AG04450 (cell line): ENCODE measurements at places on chromosomes 13 and 19. TPM values are rescaled to one million over a fixed set of nuclear protein-coding genes. Genes with fewer than 3 reads are reported as not detected.

DNA sequence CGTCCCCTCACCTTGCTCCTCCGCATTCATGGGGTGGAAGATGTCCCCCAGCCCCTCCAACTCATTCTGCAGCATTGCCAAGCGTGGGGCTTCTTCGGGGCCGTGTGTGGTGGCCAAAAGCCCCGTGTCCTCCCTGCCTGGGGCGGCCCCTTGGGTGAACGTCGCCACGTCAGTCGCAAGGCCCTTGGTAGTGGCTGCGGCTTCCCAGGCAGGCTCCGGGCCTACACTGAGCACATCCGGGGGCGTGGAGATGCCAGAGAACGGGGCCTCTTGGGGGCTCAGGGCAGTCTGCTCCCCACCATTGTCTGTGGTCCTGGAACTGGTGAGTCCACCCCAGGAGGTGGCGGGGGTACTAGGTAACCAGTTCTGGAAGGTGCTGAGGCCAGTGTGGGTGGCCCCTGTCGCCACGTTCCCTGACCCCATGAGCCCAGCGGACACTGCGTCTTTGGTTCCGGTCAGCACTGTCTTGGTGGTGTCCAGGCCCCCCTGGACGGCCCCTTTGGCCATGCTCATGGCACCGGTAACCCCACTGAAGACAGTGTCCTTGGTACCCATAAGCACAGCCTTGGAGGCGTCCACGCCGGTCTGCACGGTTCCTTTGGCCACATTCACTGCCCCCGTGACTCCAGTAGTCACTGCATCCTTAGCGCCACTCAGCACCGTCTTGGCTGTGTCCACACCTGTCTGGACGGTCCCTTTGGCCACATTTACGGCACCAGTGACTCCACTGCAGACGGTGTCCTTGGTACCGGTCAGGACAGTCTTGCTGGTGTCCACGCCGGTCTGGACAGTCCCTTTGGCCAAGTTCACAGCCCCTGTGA is 7.6 kb downstream of the PLIN4 start:
- no peak for DNase-seq

GRCh38 chr13:76879203-76879882 is 6.9 kb downstream of the KCTD12 start:
- DNase-seq, result no peak

The APLP1 gene
- 6.8 and 10.9 TPM in 2 replicates for polyA plus RNA-seq

The CLC gene
- polyA plus RNA-seq, result not detected in 2 replicates

GRCh38 chr13:110129076-110129475 is 177.9 kb downstream of the COL4A1 start:
- no peak for DNase-seq

DNA sequence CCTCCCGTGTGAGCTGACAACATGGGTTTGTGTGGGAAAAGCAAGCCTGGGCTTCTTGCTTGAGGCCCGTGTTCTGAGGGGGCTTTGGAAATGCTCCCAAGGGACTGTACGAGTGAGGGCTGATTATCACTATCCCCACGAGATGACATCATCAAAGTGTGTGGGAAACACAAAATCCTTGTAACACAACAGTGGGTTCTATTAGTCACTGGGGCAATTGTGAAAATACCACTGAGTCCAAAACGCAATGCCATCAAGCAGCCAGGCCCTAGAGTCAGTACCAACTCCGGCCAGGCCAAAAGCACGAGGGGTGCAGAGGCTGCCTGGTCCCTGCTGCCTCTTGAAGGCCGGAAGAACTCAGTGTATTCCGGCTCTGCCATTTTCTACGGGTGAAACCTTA is 29.6 kb downstream of the CAPS start:
- no peak for DNase-seq

- DNase-seq, result no peak
These were observed 636 bp upstream of the RNF225 start for GRCh38 chr19:58394821-58395219.

DNA sequence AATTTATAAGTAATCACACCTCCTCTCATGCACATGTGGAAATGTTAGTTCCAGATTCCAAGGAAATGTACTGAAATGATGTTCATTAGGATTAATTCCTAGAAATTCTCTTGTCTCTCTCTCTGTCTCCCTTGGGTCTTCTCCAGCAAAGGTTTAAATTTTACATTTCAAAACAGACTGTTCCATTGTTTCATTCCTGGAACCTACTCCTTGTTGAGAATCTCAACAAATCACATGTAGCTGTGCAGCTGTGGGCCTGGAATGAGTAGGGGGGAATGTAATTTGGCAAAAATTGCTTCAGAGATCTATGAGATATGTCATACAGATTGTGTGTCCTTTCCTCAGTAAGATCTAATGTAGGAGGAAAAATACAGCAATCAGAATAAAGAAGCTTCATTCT is 46.2 kb upstream of the RFXAP start:
- DNase-seq, result no peak

The CBARP gene
- 1.1 and 1.6 TPM in 2 replicates for polyA plus RNA-seq

The SOHLH2 gene
- polyA plus RNA-seq, result 0.14 and 0.35 TPM in 2 replicates

- no peak for DNase-seq
These were observed 27.6 kb downstream of the SKA3 start for GRCh38 chr13:21148557-21149258.

- DNase-seq, result no peak
These were observed 16.0 kb downstream of the POU4F1 start for GRCh38 chr13:78587395-78587794.

DNA sequence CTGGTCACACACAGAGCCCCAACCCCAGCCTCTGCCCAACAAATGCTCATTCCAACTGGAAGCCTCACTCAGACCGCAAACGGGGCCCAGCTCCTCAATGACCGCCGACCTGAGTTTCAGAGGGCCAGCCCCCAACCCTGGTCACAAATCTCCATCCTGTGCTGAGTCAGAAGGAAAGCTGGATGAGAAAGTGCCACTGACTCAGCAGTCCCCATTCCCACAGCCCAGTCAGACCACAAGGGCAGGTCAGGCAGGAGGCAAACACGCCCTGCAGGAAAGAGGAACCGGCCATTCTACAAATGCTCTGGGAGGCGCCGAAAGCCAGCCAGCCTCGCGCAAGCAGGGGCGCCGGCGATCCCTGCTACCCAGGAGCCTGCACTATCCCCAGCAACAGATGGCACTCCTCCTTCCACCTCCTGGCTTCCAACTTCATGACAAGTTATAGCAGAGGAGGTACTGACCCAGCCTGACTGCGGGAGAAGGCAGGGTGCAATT is 14.1 kb upstream of the PRKD2 start:
- peak; percentile 59 for DNase-seq

GRCh38 chr19:50542943-50543342 is 25.3 kb downstream of the LRRC4B start:
- DNase-seq, result no peak

- no peak for DNase-seq
These were observed 52.4 kb downstream of the TNFSF11 start for GRCh38 chr13:42626176-42626860.

DNA sequence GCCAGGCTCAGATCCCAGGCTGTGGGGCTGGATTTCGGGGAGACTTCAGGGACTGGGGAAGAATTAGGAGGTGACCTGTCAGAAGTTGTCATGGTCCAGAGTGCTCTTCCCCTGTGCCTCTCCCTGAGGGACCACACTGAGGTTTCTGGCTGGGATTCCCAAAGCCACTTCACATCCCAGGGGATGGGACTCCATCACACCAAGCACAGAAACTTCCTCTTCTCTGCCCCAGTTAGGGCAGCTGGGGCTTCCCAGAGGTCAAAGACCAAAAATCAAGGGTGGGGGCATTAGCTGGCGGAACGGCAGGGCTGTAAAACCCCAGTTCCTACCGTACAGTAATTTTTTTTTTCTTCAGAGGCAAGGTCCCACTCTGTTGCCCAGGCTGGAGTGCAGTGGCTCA is 7.4 kb downstream of the FCER2 start:
- no peak for DNase-seq

The KLK10 gene
- polyA plus RNA-seq, result not detected in 2 replicates

DNA sequence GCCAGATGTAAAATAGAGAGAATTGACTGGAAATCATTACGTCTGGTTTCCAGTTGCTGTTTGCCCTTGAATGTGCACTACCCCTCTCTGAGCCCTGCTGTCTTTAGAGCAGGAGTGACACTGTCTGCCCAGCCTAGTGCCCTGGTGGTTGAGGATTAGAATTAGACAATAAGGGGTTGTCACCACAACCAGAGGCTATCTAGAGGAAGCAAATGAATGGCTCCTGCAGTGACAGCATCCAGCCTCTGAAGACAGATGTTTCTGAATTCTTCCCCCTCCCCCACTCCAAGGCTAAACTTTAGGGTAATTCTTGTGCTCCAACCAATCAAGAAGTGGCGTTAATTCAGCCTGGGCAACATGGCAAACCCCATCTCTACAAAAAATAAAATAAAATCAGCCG is 2.0 kb downstream of the RAB8A start:
- no peak for DNase-seq

The MAB21L1 gene
- polyA plus RNA-seq, result 0.02 and 0.07 TPM in 2 replicates

DNA sequence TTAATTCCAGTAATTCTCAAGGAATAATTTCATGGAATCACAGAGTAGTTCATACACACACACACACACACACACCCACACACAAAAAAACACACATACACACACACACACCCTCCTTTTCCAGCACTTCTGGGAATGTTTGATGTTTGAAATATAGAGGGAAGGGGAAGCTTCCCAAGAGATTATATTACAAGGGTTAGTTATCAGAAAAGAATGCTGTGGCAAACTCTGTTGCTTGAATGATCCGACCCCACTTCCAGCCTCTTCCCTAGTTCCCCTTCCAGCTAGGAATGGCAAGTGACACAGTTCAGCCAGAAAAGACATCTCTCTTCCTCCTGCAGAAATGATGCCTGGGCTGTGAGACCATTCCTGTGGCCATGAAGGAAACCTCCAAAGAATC is 49.9 kb downstream of the KCTD12 start:
- no peak for DNase-seq

The ZNF578 gene
- polyA plus RNA-seq, result 4.3 TPM in 2 replicates

GRCh38 chr19:29515233-29515619 is 10.6 kb upstream of the VSTM2B start:
- DNase-seq, result no peak

The HCN2 gene
- polyA plus RNA-seq, result 0.33 and 0.58 TPM in 2 replicates

DNA sequence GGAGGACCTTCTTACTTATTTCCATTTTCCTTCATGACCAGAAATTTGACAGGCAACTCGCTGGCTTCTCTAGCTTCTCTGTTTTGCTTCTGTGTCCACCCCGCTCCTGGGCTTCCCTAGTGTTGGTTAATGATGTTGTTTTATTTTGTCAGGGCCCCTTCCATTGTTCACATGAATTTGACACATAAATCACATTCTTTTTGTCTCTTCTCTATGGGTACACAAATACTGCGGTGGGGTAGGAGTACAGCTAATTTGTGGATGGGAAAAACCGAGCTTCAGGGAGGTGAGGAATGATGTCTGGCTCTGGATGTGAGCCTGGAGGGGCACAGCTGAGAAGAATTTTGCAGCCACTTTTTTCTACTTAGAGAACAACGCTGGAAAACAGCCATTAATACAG is 199.8 kb downstream of the DNAJC15 start:
- no peak for DNase-seq

The GPALPP1 gene
- polyA plus RNA-seq, result 24.9 and 30.0 TPM in 2 replicates

DNA sequence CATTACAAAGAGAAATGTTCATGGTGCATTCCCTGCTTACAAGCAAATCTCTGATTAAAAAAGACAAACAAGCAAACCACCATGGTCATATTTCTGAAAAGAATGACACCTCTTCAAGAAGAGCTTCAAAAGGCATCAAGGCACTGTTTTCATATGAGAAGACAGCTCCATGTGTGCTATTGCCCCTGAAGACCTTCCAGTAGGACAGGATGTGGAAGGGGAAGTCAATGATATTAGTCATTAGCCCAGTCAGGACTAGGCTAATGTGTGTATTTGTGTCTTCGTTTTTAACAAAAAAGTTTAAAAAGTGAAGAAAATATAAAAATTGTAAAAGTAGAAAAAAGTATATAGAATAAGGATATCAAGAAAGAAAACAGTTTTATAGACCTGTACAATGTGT is 534.7 kb upstream of the ARGLU1 start:
- DNase-seq, result no peak

GRCh38 chr19:16442386-16443276 is 29.1 kb downstream of the EPS15L1 start:
- no peak for DNase-seq

DNA sequence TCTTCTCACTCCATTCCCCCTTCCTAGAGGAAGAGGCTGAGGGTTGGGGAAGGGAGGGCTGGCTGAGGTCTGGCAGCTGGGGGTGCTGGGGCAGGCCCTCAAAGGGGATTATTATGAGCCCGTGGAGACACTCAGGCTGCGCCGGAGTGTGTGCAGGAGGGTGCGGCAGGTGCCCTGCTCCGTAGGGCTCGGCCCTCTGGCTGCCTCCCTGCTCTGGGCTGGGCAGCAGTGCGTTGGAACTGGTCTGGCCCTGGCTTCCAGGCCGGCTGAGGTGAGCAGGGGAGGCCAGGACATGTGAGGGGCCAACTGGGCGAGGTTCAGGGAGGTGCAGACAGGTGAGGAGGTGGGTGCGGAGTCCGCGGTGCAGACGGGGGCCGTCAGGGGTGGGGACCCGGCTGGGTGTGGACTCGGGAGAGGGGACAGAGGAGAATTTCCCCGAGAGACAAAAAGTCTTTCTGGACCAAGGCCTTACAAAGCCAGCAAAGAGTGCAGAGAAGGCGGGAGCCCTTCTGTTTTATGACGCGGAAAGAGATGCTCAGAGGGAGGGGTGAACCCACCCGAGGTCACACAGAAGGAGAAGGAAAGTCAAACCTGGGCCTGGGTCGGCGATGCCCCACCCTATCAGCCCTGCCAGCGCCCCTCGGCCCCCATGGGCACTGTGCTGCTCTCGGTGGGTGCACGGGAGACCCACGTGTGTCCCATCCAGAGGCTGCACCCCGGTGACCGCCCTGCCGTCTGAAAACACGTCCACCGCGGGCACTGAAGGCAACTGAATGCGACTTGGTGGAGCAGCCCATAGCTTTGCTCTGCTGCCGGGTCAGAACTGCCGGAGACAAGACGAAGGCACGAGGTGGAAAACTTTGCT is 31.0 kb downstream of the PIP5K1C start:
- no peak for DNase-seq

GRCh38 chr19:55383279-55384130 is 587 bp downstream of the TMEM238 start:
- DNase-seq, result no peak
